ENCODE measurements at places on chromosomes 11 and 22. TPM values are rescaled to one million over a fixed set of nuclear protein-coding genes. Genes with fewer than 3 reads are reported as not detected.

Gene BARX2
- polyA plus RNA-seq, result not detected

Gene LDLRAD3
- not detected for polyA plus RNA-seq

Gene MYO7A
- polyA plus RNA-seq, result 0.06 TPM

Gene KCNA4
- not detected for polyA plus RNA-seq

Gene C22orf23
- polyA plus RNA-seq, result not detected

Gene LRRC74B
- polyA plus RNA-seq, result not detected

Gene ROBO4
- not detected for polyA plus RNA-seq

Gene RAG2
- polyA plus RNA-seq, result not detected

- no peak overlapping the region for H3K27ac ChIP-seq
- no peak overlapping the region for H3K4me3 ChIP-seq
- H3K4me1 ChIP-seq, result peaks cover 21% of the 10 kb centered on the region
- DNase-seq, result no peak
Measured at GRCh38 chr22:39448205-39449054, 8.4 kb upstream of the MGAT3 start.

GRCh38 chr11:113162592-113162962 is 151.8 kb upstream of the TTC12 start:
- no peak overlapping the region for H3K27ac ChIP-seq
- H3K27me3 ChIP-seq, result no peaks in the 10 kb centered on the region
- no peaks in the 10 kb centered on the region for H3K36me3 ChIP-seq
- no peak for DNase-seq

DNA sequence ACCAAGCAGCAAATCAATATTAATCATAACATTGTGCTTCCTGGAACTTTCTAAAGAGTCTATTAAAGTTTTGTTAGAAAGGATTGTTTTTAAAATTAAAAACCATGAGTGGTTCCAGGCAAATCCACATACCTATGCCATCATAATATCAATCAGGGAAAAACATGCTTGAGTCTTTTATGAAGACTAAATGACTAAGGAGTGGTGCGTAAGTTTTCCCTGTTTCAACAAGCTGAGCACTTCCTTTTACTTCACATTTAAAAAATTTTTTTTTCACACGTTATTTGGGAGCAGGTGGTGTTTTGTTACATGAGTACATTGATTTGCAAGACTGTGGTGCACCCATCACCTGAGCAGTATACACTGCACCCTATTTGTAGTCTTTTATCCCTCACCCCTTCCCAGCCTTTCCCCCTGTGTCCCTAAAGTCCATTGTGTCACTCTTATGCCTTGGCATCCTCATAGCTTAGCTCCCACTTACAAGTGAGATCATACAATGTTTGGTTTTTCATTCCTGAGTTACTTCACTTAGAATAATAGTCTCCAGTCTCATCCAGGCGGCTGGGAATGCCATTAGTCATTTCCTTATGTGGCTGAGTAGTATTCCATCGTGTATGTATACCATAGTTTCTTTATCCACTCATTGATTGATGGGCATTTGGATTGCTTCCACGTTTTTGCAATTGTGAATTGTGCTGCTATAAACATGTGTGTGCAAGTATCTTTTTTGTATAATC is 1190.3 kb upstream of the RAG2 start:
- no peak overlapping the region for H3K4me3 ChIP-seq
- H3K36me3 ChIP-seq, result no peaks in the 10 kb centered on the region
- no peak overlapping the region for H3K27ac ChIP-seq
- no peaks in the 10 kb centered on the region for H3K27me3 ChIP-seq

DNA sequence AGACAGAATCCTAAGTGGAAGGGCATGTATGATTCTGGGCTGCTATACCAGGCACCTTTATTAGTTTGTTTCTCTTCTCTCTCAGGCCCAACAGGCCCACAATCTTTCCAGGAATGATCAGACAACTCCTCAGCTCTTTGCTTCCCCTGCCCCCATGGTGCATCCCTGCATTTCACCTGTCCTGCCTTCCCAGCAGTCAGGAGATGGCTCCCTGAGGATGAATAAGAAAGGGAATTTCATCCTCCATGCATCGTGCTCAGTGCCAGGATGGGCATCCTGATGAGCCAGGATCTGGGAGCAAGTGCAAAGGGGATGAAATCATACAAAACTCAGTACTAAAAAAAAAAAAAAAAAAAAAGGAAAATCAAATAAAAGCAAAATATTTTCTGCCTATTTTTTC is 18.6 kb upstream of the NTM start:
- DNase-seq, result no peak
- H3K4me3 ChIP-seq, result no peak overlapping the region
- no peaks in the 10 kb centered on the region for H3K27me3 ChIP-seq
- H3K27ac ChIP-seq, result no peak overlapping the region
- no peaks in the 10 kb centered on the region for H3K4me1 ChIP-seq

DNA sequence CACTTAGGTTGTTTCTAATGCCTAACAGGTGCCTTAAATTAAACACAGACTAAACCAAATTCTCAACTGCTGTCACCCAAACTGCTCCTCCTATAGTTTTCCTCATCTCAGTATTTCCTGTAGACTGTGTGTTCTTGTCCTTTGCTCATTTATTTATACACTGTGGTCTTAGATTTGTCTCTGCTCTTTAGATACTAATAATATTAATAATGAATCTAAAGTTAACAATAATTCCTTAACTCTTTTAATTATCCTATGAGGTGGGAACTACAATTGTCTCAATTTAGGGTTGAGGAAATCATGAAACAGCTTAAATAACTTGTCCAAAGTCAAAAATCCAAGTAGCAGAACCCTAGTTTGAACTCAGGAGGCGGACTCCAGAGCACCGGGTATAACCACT is 43.9 kb upstream of the YPEL1 start:
- peaks cover 9% of the 10 kb centered on the region for H3K36me3 ChIP-seq
- no peak overlapping the region for H3K4me3 ChIP-seq
- DNase-seq, result no peak
- H3K27me3 ChIP-seq, result no peaks in the 10 kb centered on the region
- H3K27ac ChIP-seq, result no peak overlapping the region
- peaks cover 8% of the 10 kb centered on the region for H3K4me1 ChIP-seq

DNA sequence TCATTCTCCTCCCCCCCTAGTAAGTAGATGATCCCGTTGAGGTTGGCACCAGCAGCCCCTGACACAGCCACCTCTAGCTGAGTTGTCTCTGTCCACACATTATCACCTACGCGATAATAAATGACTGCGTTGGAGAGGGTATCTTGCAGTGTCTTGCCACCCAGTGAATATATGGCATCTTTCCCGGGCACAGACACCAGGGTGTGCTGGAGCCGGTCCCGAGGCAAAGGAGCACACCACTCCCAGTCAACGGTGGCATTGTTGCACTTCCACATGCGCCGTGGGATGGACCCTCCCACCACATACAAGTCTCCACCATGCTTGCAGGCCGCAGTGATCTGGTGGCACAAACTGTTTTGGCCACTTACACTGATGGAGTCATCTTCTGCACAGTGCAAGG is 5.4 kb downstream of the KBTBD4 start:
- H3K27ac ChIP-seq, result no peak overlapping the region
- no peak for DNase-seq
- no peak overlapping the region for H3K4me3 ChIP-seq
- H3K4me1 ChIP-seq, result peaks cover 19% of the 10 kb centered on the region
- H3K27me3 ChIP-seq, result no peaks in the 10 kb centered on the region
- peaks cover 34% of the 10 kb centered on the region for H3K36me3 ChIP-seq

DNA sequence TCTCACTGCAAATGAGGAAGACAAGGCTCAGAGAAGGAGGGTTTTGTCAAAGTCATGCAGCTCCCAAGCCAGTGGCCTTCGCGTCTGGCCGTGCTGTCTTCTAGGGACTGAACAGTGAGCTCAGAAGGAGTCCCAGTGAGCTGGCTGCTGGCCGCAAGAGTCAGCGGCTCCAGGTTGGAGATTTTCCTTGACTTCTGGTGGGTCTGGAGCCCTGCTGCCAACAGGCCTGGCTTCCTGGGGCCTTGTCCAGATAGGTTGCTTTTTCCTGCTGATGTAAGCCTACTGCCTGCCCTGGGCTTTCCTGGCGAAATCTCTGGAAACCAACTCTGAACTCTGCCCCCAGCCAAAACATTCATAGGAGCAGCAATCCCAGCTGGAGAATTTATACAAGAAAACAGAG is 272.7 kb upstream of the CADM1 start:
- DNase-seq, result no peak
- no peaks in the 10 kb centered on the region for H3K36me3 ChIP-seq
- no peaks in the 10 kb centered on the region for H3K4me1 ChIP-seq
- no peaks in the 10 kb centered on the region for H3K27me3 ChIP-seq

GRCh38 chr22:17910561-17911311 is 113.6 kb downstream of the MICAL3 start:
- no peak overlapping the region for H3K4me3 ChIP-seq
- H3K4me1 ChIP-seq, result no peaks in the 10 kb centered on the region
- H3K27me3 ChIP-seq, result no peaks in the 10 kb centered on the region
- H3K36me3 ChIP-seq, result no peaks in the 10 kb centered on the region
- DNase-seq, result no peak

DNA sequence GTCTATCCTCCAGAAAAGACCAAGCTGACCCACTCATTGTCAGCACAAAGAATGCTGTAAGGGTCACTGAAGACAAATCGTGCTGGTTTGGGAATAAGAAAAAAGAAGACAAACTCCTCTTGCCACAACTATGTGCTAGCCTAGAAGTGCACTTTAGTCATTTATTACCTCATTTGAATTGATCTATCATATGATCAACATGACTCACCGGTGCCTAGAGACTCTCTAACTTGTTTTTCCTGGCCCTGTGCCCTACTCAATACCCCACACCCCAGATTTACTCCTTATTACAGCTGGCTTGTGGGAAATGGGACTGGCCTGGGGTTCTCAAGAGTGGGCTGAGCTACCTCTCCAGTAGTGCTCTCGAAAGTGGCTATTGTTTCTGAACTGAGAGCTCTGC is 35.9 kb upstream of the HORMAD2 start:
- DNase-seq, result no peak
- peaks cover 10% of the 10 kb centered on the region for H3K4me1 ChIP-seq
- peaks cover 5% of the 10 kb centered on the region for H3K27me3 ChIP-seq
- no peak overlapping the region for H3K4me3 ChIP-seq
- no peak overlapping the region for H3K27ac ChIP-seq
- no peaks in the 10 kb centered on the region for H3K36me3 ChIP-seq

DNA sequence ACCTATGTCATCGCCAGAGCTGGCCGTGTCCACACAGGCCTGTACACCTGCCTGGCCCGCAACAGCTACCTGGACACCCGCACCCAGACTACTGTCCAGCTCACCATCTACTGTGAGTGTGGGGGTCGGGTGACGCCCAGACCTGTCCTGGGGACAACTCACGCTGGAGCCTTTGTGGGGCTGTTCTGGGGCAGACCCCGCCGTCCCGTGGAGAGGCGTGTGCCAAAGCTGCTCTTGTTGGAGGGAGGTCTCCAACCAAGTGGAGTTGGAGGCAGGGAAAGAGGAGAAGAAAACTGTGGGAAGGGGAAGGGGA is 4.3 kb downstream of the VSIG10L2 start:
- H3K36me3 ChIP-seq, result no peaks in the 10 kb centered on the region
- no peak for DNase-seq
- no peaks in the 10 kb centered on the region for H3K4me1 ChIP-seq

- no peaks in the 10 kb centered on the region for H3K4me1 ChIP-seq
- no peak overlapping the region for H3K27ac ChIP-seq
- H3K4me3 ChIP-seq, result no peak overlapping the region
- H3K36me3 ChIP-seq, result no peaks in the 10 kb centered on the region
- DNase-seq, result no peak
Measured at GRCh38 chr22:34934261-34934660, 131.7 kb upstream of the ISX start.

DNA sequence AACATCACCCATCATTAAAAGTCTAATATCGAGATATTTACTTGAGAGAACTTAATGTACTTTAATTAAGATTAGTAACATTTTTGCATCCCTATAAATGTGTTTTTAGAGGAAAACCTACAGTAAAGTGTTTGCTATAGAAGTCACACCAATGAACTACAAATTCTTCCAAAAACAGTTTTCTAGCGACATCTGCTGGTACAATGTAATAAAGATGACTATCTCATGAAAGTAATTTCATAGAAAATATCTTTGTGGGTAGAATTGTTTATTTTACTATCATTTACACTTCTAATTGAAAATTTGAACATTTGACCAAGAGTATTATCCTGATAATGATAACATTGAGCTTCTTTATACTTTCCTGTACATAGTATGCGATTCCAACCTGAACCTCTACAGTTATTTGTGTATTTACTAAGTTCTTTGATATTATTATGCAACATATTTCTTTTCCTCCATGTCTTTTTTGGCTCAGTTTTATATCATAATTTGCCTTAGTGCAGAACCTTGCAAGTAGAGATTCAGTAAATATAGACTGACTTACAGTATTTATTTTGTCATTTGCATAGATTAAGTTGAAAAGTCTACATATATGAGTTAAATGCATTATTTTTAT is 252.7 kb downstream of the TMEM135 start:
- no peaks in the 10 kb centered on the region for H3K36me3 ChIP-seq
- no peak for DNase-seq
- no peaks in the 10 kb centered on the region for H3K27me3 ChIP-seq
- no peak overlapping the region for H3K4me3 ChIP-seq

DNA sequence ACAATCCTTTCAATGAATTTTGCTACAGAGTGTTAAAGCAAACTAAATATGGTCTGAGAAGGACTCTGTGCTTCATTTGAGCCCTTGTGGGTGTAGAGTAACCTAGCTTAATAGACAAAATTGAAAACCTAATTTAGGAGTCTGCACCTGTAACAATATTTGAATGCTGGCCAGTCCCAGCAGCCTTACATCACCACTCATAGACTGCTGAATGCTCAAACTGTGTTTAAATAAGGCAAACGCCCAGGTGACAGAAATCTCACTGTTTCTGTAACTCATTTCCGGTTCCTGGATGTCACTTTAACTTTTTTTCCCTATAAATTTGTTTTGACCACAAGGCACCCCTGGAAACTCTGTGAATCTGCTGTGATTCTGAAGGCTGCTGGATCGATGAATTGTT is 45.5 kb upstream of the GLYATL1B start:
- H3K36me3 ChIP-seq, result no peaks in the 10 kb centered on the region
- H3K4me3 ChIP-seq, result no peak overlapping the region
- no peaks in the 10 kb centered on the region for H3K4me1 ChIP-seq
- H3K27me3 ChIP-seq, result peaks cover 4% of the 10 kb centered on the region

DNA sequence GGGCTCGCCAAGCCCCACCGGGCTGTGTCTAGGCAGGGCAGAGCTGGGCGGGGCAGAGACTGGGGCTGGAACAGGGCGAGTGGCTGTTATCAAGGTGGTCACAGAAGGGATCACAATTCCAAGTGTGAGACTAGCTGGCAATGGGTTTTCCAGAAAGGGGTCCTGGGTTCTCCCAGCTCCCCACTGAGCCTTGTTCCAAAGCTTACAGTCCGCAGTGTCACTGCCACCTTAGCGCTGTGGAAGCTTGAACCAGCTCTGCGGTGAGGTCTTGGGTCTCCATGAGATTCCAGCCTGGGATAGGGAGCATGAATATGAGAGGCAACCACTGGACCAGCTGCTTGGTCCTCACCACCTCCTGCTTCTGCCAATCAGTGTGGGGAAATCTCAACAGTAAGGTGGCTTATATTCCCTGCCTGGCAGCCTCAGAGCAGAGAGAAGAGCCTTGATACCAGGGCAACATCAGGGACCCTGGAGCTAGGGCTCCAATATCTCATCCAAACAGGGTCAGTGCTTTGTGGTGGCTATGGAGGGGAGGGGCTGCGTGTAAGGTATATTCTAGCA is 831 bp downstream of the CD44 start:
- peaks cover 47% of the 10 kb centered on the region for H3K4me1 ChIP-seq
- H3K4me3 ChIP-seq, result peak overlapping the region; percentile 82
- H3K27me3 ChIP-seq, result no peaks in the 10 kb centered on the region
- H3K36me3 ChIP-seq, result no peaks in the 10 kb centered on the region
- peak overlapping the region; percentile 95 for H3K27ac ChIP-seq
